ENCODE measurements at places on chromosomes 2 and 18.

DNA sequence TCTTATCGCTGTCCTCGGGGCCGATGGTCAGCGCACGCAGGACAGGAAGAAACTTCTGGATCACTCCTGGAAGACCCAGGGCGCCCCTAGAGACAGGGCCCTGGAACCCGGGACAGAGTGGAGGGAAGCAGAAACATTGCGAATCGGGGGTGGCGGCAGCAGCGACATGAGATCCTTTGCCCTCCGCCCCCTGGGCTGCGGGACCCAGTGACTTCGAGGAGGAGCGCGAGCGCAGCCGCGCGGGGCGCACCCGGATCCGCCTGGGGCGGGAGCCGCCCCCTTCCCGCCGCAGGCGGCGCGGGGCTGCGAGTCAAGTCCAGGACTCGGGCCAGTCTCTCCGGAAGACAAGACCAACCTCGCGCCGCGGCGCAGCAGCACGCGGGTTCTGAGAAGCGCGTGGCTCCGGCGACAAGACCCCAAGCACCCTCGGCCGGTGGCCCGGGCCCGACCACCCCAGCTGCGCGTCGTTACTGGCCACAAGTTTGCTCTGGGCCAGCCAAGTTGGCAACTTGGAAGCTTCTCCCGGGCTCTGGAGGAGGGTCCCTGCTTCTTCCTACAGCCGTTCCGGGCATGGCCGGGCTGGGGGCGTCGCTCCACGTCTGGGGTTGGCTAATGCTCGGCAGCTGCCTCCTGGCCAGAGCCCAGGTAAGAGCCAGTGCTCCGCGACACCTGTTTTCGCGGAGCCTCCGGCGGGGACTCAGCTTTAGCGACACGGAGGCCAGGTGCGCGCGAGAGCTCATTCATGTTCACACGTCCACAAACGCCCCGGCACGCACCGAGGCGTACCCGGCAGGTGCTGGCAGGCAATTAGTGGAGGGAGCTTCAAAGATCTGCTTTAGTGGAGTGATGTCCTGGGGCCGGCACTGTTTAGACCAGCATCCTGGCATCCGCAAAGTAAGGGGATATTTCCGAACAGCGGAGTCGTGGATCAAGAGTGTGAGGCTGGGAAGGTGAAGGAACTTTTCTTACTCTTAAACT lies at the start of gene PTH2R:
Gene PTH2R, plus strand, starts transcription at position 319 of the 978 bp plus-strand sequence. Its CDS starts 252 bp downstream, at position 571.
- peak; percentile 36 for DNase-seq

DNA sequence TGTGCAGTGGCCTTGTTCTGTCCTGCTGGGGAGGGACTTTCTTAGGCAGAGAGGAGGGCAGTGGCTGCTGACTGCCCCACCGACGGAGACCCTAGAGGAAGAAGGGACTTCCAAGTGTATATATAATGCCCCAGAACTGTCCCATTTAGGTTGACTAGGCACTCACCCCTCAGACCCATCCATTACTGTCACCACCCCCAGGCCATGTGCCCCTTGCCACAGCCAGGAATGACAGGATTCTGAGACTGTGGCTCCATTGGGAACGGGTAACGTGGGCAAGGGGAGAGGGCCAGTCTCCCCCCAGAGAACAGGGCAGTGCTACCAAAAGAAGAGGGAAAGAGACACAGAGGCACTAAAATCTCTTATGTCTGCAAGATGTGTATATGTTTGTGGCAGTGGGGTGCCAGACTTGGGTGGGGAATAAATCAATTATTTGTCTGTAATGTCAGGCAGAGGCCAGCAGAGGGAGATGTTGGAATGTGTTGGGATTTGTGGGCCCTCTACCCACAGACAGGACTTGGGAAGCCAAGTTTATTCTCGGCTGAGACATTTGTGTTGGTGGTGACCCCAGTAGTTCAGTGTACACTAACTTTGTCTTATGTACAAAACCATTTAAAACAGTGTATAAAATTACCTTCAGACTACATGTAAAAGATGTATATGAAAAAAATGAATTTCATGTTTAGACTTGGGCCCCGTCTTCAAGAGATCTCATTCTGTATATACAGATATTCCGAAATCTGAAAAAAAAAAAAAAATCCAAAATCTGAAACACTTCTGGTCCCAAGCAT lies 24.0 kb upstream of the TMEM37 start:
- peak; percentile 58 for DNase-seq

- no peak for DNase-seq
Observed at GRCh38 chr2:195343540-195343939, 313.5 kb upstream of the SLC39A10 start.

- DNase-seq = no peak
Observed at GRCh38 chr2:125364192-125364983, 1291.6 kb upstream of the GYPC start.

DNA sequence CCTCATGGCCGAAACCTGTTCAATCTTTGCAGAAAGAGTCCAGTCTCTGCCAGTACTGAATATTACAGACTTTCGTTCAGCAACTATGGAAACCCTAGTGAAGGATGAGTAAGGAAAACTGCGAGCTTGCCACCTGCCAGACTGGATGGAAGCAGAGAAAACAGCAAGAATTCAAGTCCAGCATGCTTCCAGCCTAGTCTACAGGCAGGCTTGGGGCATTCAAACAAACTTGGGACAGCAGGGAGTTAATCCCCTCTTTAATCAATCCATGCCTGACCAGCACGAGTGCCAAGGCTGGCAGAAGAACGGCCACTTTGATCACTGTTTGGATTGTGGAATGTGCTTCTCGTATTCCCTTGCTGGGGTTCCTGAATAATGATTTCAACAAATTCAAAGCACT lies 145.2 kb downstream of the EPHA4 start:
- peak; percentile 9 for DNase-seq

DNA sequence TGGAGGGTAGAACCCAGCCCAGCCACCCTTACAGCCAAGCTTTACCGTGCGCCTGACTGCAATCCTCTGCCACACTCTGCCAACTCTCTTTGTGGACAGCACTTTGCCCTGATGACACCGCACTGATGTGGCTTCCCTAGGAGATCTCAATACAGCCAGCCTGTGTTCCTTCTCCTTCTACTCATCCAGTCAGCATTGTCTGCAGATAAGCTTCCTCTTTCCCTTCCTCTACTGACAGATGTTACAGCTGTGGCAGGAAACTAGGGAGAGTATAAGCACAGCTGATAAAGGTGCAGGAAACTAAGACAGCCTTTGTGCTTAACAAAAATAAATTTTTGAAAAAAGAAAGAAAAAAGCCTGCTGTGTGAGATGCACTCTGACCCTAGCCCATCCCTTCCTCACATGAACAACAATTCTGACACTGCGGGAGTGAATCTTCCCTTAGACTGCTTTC lies 25.0 kb downstream of the CEP68 start:
- no peak for DNase-seq

DNA sequence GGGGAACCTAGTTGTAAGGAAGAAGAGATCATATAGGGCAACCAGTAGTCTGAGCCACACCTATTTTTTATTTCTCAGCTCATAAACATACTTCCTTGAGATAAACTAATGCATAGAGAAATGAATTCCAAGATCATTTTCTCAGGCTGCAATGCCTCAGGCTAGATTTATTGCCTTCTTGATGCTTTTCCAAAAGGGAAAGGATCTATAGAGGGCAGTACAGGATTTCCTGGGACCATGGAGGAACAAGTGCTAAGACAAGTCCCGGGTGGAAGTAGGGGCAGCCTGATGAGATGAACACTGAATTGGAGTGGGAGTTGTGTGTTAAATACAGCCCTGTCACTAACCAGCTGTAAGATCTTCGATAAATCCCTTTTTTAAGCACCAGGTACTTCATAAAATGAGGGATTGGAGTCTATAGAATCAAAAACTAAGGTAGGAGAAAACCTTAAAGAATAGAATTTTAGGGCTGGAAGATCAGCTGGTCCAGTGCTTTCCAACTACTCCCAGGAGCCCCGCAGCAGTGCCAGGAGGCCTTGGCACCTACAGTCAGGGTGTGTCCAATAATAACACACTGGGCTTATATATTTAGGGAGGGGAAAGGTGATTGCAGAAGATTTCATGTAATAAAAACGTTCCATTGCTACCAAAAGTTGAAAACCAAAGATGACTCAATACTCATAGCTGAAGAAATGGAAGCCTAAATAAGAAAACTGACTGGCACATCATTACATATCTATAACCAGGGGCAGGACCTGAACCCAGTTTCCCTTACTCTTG lies 58.1 kb downstream of the SERTAD2 start:
- peak; percentile 69 for DNase-seq

DNA sequence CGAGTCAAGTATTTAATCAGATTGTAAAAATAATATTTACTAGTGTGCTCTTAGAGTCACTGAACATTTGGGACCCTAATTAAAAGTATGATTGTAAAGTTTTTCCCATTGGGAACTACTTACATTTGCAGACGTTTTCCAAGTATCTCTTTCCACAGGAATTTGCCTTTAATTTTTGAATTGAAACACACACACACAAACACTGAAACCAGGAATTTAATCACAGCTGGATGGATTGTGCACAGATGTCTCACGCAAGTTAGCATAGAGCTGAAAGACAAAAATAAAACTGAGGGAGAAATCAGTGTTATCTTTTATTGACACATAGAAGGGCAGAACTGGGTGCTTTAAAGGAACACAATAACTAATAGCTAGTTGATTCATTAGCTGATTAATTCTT lies 230.7 kb downstream of the RND3 start:
- no peak for DNase-seq

DNA sequence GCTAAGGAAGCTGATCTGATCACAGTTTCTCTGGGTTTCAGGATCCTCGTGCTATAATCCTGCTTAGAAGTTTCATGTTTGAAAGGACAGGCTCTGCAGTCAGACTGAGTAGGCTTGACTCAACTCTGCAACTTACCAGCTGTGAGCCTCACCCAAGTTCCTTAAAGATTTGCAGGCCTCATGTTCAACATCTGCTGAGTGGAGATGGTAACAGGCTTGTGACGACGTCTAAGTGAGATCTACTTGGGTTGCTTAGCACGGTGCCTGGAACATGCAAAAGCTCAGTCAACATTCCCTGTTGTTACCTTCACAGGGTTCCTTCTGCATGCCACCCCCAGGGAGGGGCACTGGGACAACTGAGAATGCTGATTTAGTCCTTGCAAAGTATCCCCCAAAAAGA lies 164.2 kb downstream of the C1D start:
- no peak for DNase-seq
